ENCODE measurements at places on chromosomes 2 and 18.

DNA sequence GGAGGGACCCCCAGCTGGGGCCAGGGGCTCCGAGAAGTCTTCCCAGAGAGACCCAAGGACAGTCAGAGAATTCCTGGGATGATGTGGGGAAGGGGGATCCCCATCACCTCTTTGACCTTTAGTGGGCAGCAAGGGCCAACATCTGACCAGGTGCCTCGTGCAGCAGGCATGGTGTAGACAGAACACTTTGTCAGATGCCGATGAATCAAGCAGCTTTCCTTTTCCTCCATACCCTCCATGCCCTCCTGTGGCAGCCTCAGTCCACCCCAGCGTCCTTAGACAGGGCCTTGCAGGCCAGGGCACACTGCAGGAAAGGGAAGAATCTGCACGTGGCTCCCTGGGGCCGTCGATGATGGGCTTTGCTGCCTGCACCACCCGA is 26.3 kb downstream of the GPR55 start:
- no peak for ATAC-seq

DNA sequence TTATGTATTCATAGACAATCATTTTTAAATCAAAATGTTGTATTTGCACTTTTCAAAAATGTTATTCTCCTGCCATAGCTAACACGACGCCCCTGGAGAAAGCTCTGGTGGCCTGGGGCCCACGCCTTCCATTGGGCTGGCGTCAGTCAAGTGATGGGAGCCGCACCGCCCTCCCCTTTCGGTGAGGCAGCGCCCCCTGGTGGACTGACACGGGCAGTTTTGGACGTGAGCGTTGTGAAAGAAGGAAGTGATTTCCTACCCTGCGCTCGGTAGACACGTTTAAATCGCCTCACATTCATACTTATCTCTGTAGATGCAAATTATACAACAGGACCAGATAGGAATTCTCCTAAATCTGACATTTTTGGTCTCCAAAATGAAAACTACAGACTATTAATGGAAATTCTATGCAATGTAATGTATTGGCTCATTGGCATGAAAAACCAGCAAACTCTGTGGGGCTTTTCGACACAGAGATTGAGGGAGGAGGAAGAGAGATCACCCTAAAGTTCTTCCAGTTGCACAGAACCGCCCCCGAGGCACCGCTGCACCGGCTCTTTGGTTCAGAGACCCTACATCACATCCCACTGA is 326.2 kb upstream of the SOX11 start:
- ATAC-seq = no peak

GRCh38 chr2:47072728-47073191 is 82.3 kb downstream of the STPG4 start:
- ATAC-seq = no peak

DNA sequence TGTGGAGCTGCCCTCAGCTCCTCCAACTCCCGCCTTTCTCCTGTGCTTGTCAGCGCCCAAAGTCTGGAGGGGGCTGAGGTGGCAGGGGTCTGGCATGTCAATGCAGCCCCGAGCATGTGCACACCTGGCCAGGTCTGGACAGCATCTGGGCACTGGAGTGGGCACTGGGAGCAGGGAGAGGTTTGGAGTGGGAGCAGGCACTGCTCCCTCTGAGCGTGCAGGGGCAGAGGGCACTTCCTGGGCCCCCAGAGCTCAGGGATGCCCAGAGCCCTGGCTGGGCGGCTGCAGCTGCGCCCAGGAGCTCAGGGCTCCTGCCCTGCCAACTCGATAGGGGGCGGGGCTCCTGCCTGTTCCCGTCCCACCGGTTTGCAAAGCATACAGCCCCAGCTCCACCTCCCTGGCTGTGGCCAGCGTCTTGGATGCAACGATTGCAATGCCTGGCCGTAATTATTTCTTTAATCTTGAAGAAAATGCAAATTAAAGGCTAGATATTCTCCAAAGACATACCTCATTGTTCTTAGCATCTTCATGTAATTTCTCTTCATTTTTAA is 57.4 kb upstream of the LDAH start:
- ATAC-seq = no peak

- ATAC-seq = no peak
Measured at GRCh38 chr18:68555879-68556301, 159.0 kb downstream of the TMX3 start.

DNA sequence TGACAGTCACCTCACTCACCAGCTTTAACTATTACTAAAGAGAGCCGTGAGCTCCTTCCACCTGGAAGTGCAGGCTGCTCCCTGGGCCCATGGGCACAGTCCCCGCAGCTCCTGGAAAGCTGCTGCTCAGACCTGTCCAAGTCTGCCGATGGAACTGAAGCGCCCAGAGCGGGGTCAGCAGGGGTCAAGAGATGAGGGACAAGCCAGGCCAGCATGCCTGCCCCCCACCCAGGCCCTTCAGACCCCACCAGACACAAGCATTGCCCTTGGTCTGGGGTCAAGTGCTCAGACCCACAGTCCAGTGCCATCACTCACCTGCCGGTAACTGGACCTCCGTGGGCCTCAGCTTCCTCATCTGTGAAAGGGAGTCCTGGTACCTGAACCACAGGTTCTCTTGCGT is 59.9 kb downstream of the BIN1 start:
- ATAC-seq = no peak

DNA sequence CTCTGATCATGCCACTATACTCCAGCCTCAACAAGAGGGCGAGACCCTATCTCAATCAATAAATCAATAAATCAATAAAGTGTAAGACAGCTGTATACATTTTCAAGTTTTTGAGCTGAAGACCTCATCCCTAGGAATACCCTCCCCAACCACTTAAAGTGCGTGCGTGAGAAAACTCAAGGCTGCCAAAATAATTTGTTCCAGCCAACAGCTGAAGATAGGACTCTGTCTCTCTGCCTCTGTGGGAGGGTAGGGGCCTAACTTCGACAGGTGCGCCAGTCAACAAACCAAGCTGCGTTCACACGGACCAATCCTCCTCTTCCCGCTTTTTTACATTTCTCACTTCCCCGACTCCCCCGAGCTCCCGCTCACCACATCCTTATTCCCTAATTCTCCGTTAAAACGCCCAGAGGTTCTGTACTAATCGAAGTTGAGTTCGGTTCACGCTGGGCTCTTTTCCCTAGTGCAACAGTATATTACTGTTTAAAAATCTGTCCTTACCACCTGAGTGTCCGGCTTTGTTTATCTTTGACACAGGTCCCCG is 618 bp downstream of the POLR2D start:
- no peak for ATAC-seq

- ATAC-seq = no peak
Measured at GRCh38 chr2:20487392-20488174, 40.7 kb downstream of the RHOB start.

- ATAC-seq = no peak
Measured at GRCh38 chr2:182818501-182818900, 47.9 kb downstream of the FRZB start.

DNA sequence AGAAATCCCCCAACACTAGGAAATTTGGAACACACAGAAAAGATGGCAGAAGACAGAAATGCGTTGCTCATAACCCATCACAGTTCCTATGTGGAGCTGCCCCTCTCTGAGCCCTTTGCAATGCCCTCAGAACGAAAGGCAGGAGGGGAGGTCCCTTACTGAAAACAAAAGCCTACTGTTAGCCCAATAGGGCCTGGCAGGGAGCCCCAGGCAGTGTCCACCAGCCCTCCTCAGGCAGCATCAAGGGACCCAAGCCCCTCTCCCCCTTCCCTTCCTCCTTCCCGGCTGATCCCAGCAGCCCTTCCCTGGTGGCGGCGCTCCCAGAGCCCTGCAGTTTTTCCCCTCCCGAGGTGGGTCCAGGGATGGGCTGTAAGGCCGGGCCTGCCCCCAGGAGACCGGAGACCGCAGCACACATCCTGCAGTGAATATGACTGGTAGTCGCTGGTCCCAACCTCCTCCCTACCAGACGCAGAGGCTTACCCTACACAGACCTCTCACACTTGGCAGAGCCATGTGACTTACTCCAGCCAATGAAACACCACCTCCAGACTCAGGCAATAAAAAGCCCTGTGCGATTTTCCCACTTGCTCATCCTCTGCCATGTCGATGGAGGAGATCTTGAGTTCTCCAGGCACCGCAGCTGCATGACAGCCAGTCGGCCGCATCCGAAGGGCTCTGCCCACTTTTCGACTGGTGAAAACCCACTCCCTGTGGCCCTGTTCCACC is 19.4 kb upstream of the DUSP2 start:
- peak; percentile 87 for ATAC-seq

- ATAC-seq = no peak
Measured at GRCh38 chr2:54052825-54053718, 62.3 kb upstream of the ACYP2 start.

- no peak for ATAC-seq
Measured at GRCh38 chr18:6561420-6561861, 146.7 kb upstream of the L3MBTL4 start.

DNA sequence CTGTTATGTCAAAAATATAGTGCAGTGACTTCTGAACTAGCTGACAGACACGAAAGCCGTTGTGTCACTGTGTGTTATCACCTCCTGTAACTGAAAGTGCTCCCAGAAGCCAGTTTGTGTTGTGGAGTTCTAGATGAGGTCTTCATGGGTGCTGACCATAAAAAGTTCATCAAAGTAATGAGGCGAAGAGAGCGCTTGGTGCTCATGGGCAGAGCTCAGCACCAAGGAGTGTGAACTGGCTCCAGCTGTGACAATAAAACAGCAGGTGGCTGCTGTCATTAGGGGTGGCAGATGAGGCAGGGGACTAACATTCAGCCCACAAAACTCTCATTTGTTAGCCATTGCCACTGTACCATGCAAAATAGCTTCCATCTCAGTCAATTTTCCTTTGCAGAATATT is 151.1 kb downstream of the ZNF407 start:
- ATAC-seq = no peak

GRCh38 chr2:145547620-145548019 is 1027.7 kb upstream of the ZEB2 start:
- ATAC-seq = no peak

- ATAC-seq = no peak
Measured at GRCh38 chr2:163343316-163343715, 392.5 kb downstream of the FIGN start.

- ATAC-seq = no peak
Measured at GRCh38 chr18:40911041-40911440, 1044.0 kb upstream of the PIK3C3 start.

DNA sequence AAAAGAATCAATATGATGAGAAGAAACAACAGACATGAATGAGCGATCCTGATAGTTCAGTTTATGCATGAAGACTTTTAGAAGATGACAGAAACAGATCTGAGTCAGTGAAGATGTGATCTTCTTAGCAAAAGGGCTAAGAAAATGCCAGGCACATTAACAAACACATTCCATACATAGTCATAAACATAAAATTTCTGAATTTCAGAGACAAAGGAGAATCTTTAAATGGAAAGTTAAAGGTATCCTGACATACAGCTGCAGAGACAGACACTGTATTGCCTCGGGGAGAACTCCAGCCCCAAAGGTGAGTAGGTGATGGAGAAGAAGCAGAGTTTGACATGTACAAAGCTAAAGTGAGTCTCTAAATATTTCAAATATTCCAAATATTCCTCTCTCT is 40.6 kb upstream of the FN1 start:
- ATAC-seq = no peak

GRCh38 chr2:173553593-173553992 is 198.9 kb downstream of the CDCA7 start:
- no peak for ATAC-seq

DNA sequence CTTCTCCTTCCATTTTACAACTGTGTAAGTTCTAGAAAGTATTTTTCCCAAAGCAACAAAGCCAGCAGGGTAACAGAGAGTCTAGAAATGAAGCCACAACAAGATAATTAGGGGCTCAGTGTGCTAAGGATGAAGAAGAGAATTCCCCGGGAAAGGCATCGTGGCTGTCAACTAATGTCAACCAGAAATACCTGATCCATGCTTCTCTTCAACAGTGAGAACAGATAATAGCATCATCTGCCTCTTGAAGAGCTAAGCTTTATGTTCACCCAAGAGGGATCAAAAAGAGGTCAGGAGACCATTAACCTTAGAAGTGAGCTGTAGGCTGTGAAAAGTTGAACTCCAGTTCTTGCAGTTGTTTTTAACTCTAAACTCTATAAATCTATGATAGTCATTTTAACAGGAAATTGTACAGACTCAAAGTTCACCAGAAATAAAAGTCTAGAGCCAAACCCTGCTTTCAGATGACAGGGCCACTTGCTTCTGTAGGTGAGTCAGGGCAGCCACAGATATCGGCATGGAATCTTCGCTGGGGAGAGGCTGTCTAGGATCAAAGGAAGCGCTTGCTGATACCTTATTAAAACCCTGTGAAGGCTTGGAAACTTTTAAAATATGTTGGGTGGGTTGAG is 540.7 kb upstream of the ID2 start:
- ATAC-seq = peak; percentile 51

DNA sequence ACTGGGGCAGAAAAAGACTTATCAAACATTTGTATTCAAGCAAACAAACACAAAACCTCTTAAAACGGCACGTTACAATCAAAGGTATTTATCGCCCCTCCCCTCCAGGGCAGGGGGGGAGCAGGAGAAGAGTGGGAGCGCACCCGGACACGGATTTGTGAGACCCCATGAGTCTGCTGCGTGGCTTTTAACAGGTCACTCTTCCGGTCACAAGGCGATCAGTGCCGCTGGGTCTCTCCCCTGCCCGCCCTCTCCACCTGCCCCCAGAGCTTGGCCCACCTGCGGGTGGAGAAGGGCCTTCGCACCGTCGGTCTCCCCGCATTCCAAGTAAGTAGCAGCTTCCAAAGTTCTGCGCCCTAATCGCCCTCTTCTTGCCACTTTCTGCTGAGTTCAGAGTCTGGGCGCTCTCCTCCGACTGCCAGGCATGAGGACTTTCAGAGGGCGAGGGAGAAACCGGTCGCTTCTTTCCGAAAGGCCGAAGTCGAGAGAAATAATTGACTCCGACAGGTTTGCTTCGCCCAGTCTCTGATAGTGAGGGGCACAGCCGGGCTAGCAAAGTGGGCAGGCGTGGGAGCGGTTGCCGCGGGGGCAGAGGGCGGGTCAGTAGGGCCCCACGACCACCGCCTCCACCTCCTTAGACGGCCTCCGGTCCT is 800 bp downstream of the RPRM start:
- ATAC-seq = no peak

DNA sequence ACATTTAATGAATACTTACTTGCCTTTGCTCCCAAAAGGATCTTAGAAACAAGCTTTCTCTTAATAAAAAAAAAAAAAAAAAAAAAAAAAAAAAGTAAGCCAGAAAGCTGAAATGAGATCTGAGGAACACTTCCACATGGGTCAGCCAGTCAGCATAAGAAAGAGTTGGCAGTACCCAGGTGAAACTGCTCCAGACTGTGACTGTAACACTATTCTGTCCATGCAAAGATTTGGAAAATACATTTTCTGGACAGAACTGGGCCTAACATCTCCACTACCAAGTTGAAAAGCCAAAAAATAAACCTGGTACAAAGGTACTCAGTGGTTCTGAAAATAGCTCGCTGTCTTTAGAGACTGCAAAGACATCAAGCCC is 135.7 kb downstream of the THADA start:
- no peak for ATAC-seq

- no peak for ATAC-seq
Measured at GRCh38 chr18:77716282-77716681, 466.6 kb downstream of the GALR1 start.
